SHP77 treated with DMSO at 0.1 percent for 48 hours (cell line): ENCODE measurements at places on chromosomes 11 and 22.
A peak's percentile ranks its signal among the peaks of the same experiment; 100 is the strongest.

- DNase-seq = no peak
Measured at GRCh38 chr11:34267013-34267412, 90.8 kb downstream of the ABTB2 start.

GRCh38 chr11:71490044-71490730, 36.9 kb upstream of the KRTAP5-7 start:
- no peak for DNase-seq

DNA sequence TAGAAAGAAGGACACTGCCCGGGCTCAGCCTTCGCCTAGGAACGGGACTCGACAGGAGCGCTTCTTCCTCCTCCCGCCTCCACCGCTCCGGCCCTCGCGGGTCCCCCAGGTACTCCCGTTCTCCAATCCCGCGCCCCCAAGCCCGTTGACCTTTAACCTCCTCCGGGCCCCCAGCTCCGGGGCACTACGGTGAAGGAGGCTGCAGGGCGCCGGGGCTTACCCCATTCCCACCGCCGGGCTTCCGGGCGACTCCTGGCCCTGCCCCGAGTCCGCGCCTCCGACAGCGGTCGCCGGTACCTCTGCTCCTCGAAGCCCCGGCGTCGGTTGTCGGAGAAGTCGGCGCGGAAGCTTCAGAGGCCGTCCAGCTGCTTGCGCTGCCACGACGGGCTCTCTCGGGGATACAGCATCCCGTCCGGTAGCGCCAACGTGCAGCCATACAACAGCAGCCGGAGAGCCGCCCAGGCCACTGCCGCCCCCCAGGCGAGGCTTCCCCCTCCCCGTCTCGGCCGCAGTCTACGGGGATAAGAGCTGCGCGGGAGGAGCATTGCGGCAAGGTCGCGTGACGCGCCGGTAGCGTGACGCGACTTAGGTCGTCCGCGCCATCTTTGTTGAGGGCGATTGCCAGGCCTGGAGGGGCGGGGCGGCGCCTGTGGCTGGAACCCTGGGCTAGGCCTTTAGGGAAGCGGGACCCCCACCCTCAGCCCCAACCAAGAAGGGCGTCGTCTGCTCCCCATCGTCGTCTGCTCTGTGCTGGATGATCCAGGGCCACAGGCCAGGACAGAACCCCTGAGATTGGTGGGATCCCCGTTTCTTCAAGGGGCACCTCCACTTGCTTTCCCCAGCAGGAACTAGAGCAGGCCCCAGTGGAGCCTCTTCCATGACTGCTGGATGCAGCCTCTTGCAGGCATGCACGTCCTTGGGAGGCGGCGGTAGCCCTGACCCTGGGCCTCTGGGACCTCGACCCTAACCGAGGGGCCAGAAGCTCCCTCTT, 26.3 kb downstream of the RGL4 start:
- peak; percentile 53 for DNase-seq

DNA sequence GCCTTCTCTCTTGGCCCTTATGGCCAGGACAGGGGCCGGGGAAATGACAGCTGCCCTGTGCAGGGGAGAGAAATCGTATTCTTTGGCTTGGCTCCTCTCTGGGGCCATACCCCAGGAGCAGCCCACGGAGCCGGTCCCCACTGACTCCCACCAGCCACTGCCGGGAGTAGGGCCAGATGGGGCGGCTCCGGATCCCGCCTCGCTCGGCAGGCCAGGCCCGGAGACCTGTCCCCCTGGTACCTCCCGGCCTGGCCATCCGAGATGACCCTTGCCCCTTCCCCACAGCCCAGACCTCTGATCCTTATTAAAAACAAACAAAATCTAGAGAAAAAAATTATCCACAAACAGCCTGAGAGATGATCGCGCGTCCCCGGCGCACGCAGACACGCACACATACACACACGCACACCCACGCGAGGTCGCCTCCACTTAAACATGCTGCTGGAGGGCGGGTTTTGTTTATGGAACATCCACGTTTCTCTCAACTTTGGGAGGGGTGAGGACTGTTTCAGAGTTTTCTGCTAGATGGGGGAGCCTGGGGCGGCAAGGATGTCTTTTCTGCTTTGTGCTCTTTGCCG, 59.1 kb downstream of the IGLL1 start:
- peak; percentile 27 for DNase-seq

- no peak for DNase-seq
Measured at GRCh38 chr11:104091281-104092096, 55.0 kb downstream of the DDI1 start.

DNA sequence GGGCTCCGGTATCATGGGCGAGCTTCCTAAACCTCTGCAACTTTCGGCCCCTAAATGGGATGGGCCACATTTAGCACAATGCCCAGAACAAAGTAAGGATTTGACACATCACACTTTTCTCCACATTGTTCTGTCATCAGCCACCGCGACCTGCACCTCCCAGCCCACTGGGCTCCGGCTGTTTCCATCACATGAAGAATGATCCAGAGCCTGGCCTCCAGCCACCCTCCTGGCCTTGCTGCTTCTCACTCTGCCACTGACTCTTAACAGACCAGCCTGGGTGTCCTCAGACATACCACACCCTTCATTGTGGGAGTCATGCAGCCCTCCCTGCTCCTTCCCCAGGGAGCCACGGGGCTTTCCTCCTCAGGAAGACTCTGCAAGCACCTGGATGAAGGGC, 113.7 kb downstream of the IGLL1 start:
- no peak for DNase-seq

- no peak for DNase-seq
Measured at GRCh38 chr11:57424792-57425564, 1.9 kb downstream of the SLC43A3 start.

- DNase-seq = no peak
Measured at GRCh38 chr11:27716835-27717234, 16.6 kb upstream of the BDNF start.

DNA sequence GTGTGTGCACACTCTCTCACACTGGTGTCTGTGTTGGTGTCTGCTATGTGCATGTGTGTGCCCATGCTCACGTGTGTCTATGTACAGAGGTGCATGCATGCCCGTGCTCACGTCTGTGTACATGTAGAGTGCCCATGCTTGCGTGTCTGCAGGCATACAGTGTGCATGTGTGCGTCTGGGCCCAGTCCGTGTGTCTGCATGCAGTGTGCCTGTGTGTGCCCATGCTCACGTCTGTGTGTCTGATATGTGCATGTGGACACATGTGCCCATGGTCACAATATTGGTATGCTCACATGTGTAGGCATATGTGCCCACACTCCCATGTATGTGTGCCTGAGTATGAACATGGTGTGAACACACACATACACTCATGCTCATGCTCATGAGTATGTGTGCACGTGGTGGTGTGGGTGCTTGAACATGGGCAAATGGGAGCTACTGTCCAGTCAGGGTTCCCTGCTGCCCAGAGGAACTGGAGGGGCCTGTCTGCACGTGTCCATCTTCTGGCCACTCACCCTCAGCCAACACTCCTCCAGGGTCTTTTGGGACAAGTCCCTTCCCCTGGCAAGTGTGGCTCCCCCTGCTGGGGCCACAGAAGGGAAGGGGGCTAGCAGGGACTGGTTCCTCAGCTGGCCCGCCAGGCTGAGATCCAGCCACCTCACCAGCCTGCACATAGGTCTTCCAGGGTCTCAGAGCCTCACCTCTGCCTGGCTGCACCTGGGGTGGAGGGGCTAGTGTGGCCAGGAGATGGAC, 7.3 kb upstream of the TBX1 start:
- DNase-seq = no peak

DNA sequence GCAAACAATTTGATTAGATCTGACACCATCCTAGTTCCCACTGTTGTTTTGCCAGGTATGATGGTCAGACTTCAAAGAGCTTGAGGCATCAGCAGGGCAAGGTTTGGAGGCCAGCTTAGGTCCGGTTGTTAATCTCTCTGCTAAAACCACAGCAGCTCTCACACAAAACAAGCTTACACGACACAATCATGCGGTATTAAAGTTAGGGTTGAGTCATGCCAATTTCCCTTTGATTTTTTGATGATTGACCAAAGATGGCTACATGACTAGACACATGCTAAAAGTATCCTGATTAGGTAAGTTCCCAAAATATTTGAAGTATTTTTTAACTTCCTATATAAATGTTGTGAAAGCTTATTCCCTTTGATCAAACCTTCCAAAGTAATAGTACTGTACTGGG, 145.9 kb downstream of the ELP4 start:
- DNase-seq = no peak

- no peak for DNase-seq
Measured at GRCh38 chr11:47244448-47245350, 3.9 kb downstream of the ACP2 start.

- no peak for DNase-seq
Measured at GRCh38 chr22:22749167-22749758, 104.8 kb downstream of the GGTLC2 start.

- DNase-seq = no peak
Measured at GRCh38 chr11:84103096-84103495, 816.9 kb upstream of the CCDC90B start.

- DNase-seq = no peak
Measured at GRCh38 chr11:65786786-65787636, at the start of gene OVOL1. Gene OVOL1 (plus strand): TSS chr11:65787063. CDS start chr11:65787374, 311 bp downstream.

GRCh38 chr11:102448869-102449224, 3.7 kb downstream of the TMEM123 start:
- no peak for DNase-seq

DNA sequence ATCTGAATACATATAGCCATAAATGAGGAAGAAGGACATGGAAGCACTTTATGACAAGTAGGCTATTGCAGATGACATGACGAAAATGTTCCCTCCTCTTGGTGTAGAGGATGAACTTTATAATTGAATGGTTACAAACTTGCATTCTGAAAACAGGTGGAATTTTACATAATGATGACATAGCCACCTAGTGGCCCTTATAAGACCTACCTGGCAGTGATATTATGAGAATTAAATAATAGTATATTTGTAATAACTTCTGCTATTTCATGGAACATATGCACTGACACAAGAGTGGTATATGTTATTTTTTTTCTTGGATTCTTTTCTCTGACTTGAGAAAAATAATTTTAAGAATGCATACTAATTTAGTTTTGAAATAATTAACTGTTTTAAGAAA, 22.9 kb downstream of the TRIM22 start:
- no peak for DNase-seq

- DNase-seq = peak; percentile 62
Measured at GRCh38 chr11:31050061-31050765, 319.3 kb downstream of the DCDC1 start.

DNA sequence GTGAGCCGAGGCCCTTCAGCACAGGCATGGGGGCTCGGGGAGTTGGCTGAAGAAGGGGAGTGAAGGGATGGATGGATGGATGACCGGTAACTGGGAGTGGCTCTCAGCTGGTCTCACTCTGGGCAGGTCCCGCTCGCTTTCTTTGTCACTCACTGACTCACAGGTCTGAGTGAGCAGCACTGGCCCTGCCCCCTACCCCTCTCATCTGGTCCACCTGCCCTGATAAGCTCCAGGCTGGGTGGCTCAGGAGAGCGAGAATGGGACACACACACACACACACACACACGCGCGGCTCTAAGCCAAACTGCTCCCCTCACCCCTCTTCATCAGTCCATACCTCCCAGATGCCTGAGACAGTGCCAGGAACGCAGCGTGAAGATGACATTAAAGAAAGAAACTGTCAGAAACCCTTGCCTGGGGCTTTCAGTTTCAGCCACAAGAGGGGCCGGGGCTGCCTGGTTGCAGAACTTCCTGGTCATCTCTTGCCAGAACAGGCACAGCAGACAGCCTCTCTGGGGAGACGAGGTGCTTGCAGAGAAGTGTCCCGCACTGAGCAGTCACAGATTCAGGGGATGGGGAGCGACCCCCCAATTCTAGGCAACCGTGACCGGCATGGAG, 16.5 kb upstream of the SHISAL1 start:
- no peak for DNase-seq

DNA sequence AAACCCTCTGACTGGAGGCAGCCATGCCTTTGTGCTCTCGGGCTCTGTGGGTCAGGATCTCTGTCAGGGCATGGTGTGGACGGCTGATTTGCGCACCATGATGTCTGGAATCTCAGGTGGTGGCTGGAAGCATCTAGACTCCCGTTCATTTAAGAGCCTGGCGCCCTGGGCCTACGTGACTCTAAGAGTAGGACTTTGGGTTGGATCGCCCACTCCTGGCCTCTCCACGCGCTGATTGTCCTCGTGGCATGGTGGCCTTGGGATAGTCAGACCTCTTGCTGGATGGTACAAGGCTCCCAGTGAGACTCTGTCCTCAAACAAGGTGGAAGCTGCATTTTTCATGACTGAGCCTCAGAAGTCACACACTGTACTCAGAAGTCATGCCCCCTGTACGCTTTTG, 224.3 kb downstream of the TBC1D22A start:
- DNase-seq = no peak

- no peak for DNase-seq
Measured at GRCh38 chr11:75797792-75798191, 17.2 kb upstream of the UVRAG start.

GRCh38 chr11:101008961-101009689, 120.5 kb downstream of the PGR start:
- DNase-seq = no peak

- DNase-seq = no peak
Measured at GRCh38 chr11:44267006-44267749, 42.8 kb downstream of the ALX4 start.

DNA sequence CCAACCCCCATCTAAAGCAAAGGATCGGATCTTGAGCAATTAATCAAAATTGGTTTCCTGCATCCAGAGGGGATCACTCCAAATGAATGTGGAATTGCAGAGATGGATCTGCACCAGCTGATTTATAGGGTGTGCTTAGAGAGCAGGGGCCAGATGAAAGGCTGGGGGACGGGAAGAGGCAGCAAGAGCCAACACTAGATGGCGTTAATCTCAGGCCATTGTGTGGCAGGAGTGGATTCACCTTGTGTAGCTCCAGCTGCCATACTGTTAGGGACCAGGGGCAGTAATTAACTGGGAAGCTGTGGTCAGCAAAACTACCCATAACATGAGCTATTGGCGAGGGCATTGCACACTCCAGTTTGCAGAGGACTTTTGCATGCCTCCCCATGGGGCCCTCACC, 35.6 kb downstream of the SERPINH1 start:
- DNase-seq = peak; percentile 71

- DNase-seq = no peak
Measured at GRCh38 chr22:22327723-22328122, 83.1 kb downstream of the VPREB1 start.

DNA sequence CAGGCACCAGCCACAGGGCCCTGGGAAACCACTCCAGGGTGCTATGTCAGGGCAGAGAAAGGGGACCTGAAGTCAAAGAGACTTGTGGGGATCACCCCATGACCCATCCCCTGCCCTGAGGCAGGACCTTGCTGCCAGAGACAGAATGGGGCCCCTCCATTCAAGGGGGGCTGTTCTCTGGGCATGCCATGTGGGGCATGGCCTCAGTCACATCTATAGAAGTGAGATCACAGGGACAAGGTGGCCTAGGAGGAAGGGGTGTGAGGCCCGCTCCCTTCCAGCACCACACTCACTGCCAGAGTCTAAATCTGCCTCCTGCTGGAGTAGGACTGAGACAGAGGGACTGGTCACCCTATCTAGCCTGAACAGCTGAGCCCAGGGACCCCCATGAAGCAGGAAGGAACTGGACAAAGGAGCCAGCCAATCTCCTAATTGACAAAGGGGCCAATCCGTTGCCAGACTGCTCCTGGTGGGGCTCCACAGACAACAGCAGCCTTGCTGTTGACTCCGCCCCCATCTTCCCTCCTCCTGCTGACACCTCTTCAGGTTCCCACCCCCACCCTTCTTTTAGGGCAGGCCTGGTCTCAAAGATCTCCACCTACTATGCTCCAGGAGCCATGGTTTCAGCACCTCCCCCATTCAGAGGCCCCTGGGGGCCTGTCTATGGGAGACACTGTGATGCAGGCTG, 26.0 kb downstream of the NEAT1 start:
- no peak for DNase-seq

- DNase-seq = no peak
Measured at GRCh38 chr22:30483169-30483568, 11.4 kb upstream of the SEC14L3 start.
